LHCN-M2 (cell line): ENCODE measurements at places on chromosomes 3 and 15. TPM values are rescaled to one million over a fixed set of nuclear protein-coding genes. Genes with fewer than 3 reads are reported as not detected.
A peak's percentile ranks its signal among the peaks of the same experiment; 100 is the strongest.

- no peak for DNase-seq
Measured at GRCh38 chr3:55094676-55095075, 166.8 kb upstream of the LRTM1 start.

DNA sequence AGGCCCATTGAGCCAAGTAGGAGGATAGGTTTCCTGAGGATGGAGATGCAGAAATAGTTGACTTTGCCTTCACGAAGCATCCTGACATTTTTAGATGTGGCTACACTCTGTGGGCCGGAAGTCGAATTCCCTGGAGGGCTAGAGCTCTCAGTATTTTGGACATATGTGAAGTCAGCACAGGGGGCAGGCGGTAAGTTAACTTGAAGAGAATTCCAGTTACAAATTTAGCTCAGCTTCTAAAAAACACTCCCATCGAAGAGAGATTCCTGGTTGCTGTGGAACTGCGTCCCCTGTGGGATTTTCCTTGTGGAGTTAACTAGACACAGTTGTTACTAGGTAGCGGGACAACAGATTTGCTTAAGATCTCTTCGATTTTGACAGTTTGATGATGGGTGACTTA, 161.9 kb upstream of the RGMA start:
- DNase-seq: no peak

GRCh38 chr3:154764856-154765640, 315.1 kb upstream of the MME start:
- DNase-seq: no peak

DNA sequence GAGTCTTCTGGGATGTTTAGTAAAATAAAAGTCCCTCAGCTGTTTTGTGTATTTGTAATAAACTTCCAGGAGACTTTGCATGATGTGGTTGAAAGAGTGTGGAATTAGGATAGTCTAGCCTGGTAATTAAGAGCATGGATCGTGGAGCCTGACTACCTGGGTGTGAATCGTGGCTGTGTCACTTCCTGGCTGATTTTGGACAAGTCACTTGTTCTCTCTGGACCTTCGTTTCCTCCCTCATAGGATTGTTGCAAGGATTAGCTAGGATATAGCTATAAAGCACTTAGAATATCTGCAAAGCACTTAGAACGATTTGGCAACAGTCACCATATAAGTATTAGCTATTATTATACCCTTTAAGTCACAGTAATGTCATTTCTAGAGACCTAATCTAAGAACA, 40.2 kb downstream of the SLMAP start:
- peak; percentile 32 for DNase-seq

Gene EPHA3
- total RNA-seq: 0.13 and 0.17 TPM in 2 replicates

Gene CNTN3
- 0.11 TPM in 1 of 2 replicates, not detected in the other for total RNA-seq

GRCh38 chr3:45092132-45093031, 53.8 kb downstream of the CDCP1 start:
- DNase-seq: peak; percentile 89

DNA sequence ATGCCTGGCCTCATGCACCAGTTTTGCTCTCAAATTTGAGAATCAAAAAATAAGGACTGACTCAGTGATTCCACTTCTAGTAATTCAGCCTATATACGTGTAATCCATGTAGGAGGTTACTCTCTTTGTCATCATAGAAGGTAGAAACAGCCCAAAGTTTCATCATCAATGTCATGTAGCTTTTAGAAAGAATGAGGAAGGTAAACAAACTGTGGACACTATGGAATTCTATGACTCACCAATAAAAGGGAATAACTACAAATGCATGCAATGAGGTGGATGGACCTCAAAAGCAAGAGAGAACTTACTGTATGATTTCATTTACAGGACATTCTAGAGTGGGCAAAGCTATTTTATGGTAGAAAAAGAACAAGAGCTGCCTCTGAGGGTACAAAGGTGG, 93.2 kb upstream of the LRIG1 start:
- DNase-seq: peak; percentile 45

Gene WDR72
- not detected in 2 replicates for total RNA-seq

- DNase-seq: peak; percentile 60
Measured at GRCh38 chr3:128623762-128624176, 26.8 kb downstream of the RPN1 start.

DNA sequence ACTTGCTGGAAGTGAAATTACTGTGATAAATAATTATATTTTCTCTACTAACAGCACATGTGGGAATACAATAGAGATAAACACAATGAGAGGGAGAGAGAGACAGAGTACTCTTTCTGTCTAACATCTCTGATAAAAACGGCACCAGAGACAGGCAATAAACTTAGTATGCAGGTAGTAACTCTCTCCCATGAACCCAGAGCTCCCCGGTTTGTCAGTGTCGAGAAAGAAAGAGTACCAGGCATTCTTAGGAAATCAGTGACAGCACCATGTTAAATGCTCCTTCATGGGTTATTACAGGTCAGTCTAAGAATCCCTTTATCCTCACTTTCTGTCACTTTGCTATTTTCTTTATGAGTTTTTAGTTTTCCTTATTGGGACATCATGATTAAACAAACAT, 110.7 kb upstream of the EPHA3 start:
- no peak for DNase-seq

Gene EFL1
- total RNA-seq: 19.6 and 20.6 TPM in 2 replicates

- no peak for DNase-seq
Measured at GRCh38 chr15:50046867-50047266, 72.2 kb downstream of the ATP8B4 start.

DNA sequence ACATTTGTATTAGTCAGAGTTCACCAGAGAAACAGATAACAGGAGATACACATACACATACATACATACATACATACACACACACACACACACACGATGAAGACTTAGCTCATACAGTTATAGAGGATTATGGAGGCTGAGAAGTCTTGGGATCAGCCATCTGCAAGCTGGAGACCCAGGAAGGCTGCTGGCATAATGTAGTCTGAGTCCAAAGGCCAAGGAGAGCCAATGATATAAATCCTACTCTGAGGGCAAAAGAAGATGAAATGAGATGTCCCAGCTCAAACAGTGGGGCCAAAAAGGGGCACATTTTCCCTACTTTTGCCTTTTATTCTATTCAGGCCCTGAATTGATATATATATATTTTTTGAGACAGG, 6.4 kb upstream of the TTC14 start:
- DNase-seq: no peak

Gene ADGRG7
- total RNA-seq: not detected in 2 replicates

DNA sequence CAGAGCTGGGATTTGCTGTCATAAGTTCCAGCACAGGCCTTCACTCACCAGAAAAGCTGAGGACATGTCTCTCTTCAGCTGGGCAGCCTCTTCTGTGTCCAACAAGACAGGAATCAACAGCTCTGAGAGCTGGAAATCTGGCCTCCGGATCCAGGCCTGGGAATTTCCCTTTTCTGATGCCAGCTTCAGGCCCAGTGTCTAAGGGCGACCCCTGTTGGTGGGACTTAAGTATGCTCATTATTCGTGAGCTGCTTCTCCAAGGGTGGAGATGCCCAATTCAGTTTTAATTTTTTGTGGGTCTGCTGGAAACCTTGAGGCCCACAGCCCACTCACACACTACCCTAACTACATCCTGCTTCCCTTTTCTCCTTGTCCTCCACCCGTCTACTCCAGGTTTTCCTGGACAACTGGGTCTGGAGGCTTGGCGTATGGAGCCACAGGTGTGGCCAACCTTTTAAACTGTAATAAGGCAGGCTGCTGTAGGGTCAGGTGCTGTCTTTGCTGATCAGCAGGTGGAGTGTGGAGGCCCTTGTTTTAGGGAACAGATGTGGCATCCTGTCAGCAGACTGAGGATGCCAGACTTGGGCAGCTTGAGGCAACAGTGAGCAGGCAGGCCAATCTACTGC, 2.6 kb upstream of the CEMIP start:
- peak; percentile 52 for DNase-seq

- DNase-seq: no peak
Measured at GRCh38 chr3:46360907-46361306, 7.0 kb downstream of the CCR2 start.

- DNase-seq: no peak
Measured at GRCh38 chr3:12343047-12343501, 54.2 kb downstream of the PPARG start.

DNA sequence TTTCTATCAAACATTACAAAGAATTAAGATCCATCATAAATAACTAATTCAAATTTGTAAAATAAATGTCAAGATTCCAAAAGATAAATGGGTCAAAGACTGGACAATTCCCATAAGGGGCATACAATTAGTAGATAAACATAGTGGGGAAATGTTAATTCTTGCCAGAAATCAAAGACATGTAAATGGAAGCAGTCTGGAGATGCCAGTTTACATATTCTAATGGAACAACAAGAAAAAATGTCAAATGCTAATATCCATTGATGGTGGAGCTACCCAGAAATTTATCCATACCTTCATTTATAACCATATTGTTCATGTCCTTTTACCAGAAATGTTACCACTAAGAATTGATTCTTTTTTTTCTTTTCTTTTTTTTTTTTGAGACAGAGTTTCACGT, 13.7 kb upstream of the LIPC start:
- no peak for DNase-seq

Gene RTP3
- not detected in 2 replicates for total RNA-seq

DNA sequence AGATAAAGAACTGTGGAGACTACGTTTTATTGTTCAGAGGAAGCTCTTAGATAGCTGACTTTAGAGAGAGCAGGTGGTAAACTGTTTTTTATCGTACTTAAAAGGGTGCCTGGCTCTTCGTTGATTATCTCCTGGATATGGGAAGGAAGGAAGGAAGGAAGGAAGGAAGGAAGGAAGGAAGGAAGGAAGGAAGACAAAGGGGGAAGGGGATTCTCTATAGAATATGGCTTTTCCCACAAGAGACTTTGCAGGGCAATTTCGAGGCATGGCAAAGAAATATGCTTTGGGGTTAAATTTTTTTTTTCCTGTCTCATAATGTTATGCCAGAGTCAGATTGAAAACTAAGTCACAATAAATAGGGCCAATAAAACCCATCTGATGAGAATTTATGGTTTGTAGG, 271.9 kb upstream of the POU1F1 start:
- DNase-seq: no peak

DNA sequence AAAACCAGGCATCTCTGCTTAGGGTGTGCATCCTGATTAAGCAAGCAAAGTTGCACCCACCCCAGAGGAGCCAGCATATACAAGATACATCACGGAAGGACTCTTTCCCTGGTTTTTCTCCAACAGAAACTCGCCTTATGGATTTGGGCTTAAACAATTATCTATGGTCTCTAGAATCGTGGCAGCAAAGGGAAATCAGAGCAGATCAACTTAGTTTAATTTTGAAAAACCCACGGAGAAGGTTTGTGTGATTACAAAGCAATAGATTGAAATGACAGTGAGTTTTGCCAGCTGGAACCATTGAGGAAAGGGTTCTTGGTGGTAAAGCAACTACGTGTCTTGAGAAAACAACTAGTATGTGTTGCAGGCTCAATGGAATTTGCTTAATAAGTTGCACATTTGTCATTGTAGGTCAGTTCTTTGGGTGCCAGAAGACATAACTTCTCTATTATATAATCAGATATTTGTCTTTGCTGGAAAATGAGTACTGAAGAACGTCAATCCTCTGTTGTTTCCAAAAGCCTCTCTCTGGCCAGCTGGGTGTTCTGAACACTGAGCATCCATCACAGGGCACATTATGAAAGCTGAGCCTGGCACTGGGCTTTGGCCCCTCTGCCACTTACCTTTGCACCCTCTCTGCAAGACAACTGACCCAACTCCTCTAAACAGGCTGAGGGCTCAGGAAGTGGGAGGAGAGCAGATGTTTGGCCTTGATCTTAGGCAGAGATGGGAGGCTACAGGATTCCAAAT, 75.7 kb upstream of the FBN1 start:
- no peak for DNase-seq

Gene SEMA3F
- 0.17 and 0.83 TPM in 2 replicates for total RNA-seq

DNA sequence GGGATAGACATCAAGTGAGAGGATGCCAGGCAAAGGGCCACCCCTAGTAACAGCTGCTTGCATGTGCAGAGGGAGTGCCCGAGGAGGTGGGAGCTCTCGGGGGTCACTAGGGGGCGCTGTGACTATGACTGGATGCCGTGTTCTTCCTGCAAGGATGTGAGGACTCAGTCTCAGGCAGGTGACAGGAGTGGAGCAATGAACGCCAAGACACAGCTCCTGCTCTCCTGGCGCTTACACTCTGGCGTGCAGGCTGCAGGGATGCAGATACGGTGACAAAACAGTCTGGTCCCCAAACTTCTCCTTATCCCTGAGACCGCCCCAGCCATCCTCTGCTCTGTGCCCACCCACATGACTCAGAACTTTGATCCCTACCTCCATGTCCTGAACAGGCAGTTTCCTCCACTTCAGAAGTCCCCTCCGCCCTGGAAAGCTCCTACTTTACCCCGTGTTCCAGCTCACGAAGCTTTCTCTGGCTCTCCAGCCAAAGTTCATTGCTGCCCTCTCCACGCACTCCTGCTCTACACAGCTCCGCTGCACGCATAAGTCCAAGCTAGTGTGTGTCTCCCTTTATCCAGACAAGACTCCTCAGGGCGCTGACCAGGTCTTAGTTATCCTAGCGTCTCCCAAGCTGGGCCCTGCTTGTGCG, 14.7 kb downstream of the RHOV start:
- DNase-seq: peak; percentile 78

- no peak for DNase-seq
Measured at GRCh38 chr3:188760408-188760807, 411.4 kb upstream of the TPRG1 start.

GRCh38 chr3:15646851-15647511, 45.4 kb downstream of the BTD start:
- DNase-seq: peak; percentile 100

- DNase-seq: no peak
Measured at GRCh38 chr3:178762385-178762784, 226.1 kb downstream of the KCNMB2 start.

Gene GRM7
- not detected in 2 replicates for total RNA-seq

Gene VIPR1
- total RNA-seq: not detected in 2 replicates

DNA sequence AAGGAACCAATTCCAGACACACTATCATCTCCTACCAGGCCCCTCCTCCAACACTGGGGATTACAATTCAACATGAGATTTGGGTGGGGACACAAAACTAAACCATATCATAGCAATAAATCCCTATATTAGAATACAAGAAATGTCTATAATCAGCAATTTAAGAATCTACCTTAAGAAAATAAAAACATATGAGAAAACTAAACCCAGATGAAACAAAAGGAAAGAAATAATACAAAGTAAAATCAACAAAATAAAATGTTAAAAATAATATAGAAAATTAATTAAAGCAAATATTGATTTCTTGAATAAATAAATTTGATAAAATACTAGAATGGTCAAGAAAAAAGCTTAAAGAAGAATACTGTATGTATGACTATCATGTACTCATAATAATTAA, 6.1 kb upstream of the OSTN start:
- no peak for DNase-seq
